Central memory CD4-positive, alpha-beta T cell (primary cell): ENCODE measurements at places on chromosomes 6 and 20.

GRCh38 chr20:8527998-8528723, 396.1 kb downstream of the PLCB1 start:
- DNase-seq, result no peak

DNA sequence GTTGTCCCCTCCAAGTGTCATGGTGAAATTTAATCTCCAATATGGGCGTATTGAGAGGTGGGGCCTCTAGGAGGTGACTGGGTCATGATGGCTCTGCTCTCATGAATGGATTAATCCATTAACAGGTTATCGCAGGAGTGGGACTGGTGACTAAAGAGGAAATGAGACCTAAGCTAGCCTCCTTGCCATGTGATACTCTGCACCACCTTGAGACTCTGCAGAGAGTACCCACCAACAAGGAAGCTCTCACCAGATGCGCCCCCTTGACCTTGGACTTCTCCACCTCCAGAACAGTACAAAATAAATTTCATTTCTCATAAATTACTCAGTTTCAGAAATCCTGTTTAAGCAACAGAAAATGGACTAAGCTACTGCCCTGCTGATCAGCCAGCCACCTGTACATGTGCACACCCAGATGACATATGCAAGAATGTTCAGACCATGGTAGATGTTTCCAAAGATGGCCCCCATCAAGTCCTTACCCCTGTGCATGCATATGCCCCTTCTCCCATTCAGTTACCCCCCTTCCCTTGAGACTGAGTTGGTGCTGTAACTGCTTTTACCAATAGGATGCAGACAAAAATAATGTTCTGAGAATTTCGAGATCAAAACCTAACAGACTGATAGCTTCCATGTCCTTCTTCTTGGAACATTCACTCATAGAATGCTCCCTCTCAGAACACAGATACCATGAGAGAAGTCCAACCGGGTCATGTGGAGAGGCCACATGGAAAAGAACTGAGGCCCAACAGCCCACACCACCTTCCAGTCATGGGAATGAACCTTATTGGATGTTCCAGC, 28.4 kb downstream of the MAP3K5 start:
- no peak for DNase-seq

DNA sequence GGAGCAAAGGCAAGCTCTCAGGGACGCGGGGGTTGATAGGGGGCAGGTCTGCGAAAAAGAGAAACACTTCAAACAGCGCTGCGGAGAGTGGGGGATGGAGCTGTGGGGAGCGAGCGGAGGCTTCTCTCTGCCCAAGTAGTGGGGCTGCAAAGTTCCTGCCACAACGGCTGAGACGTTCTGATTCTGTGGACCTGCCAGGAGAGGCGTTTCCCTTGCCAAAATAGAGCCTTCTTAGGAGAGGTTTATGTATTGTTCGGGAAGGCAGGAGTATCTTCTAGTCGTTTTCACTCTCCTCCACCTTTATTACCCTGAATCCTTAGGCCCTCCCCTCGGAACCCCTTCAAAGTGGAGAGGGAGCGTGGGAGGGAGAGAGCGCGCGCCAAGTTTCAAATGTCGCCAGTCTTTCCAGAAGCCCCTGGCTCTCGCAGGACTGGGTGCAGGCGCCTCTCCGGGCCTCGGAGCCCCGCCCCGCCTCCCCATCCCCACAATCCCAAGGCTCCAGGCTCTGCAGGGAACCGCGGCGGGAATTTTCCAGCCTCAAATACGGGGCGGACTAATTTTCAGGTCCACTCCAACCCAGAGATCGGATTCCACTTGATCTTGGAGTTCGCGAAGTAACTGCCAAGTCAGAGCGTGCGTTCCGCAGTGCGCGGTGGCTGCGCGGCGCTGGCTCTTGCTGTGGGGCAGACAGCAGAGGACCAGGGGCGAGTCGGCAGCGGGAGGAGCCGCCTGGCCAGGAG, 10.0 kb upstream of the POU3F2 start:
- no peak for DNase-seq

GRCh38 chr6:54710456-54710855, 136.1 kb upstream of the FAM83B start:
- no peak for DNase-seq

- DNase-seq, result no peak
Measured at GRCh38 chr20:57399587-57400155, 8.5 kb downstream of the RBM38 start.

- no peak for DNase-seq
Measured at GRCh38 chr20:44448753-44449546, 26.7 kb upstream of the TTPAL start.

DNA sequence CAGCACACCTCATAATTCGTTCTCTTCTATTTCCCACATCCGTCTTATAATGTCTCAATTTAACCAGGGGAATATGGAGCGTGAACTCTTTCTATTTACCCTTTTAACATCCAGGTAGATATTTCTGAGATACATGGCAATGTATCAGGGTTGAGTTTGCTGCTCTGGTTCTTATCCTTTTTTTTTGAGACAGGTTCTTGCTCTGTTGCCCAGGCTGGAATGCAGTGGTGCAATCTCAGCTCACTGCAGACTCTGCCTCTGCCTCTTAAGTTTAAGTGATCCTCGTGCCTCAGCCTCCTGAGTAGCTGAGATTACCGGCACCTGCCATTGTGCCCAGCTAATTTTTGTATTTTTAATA, 36.5 kb downstream of the KLHL31 start:
- DNase-seq, result no peak

- DNase-seq, result no peak
Measured at GRCh38 chr6:24848461-24848860, 49.7 kb upstream of the ARMH2 start.

DNA sequence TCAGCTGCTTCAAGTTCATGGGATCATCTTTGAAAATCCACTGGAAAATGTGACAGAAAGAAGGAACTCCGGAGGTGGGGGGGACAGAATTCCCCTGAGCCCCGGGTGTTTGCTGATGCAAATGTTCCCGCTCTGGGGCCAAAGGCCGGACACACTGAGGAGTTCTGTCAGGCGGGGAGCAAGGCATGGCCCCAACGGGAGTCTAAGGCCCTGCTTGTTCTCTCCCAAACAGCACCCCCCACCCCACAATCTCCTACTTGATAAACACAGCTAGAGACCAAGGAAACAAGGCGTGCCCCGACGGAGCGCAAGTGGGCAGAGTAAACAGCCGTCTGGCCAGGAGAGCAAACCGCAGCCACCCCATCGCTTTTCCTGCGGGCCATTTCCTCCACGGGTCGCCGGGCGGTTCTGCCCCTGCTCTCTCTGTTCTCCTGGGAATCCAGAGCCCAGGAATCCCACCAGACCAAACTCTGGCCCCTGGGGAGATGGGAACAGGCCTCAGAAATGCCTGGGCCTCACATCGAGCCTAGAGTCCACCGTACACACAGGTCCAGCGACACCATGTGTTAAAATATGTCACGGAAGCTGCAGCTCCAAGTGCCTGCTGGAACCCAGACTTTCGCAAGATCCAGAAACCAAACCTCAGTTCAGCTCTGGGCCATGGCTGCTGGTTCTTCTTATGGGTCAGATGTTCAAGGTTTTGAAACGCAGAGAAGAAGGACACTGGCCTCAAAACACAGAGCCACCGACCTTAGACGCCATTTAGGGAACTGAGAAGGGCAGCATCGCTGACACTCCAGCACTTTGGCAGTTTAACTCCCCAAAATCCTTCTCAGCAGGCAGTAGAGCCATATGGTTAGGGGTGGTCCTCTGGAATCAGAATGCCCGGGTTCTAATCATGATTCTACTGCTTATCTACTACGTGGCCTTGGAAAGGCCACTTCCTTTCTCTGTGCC, 104.2 kb downstream of the PREX1 start:
- no peak for DNase-seq

DNA sequence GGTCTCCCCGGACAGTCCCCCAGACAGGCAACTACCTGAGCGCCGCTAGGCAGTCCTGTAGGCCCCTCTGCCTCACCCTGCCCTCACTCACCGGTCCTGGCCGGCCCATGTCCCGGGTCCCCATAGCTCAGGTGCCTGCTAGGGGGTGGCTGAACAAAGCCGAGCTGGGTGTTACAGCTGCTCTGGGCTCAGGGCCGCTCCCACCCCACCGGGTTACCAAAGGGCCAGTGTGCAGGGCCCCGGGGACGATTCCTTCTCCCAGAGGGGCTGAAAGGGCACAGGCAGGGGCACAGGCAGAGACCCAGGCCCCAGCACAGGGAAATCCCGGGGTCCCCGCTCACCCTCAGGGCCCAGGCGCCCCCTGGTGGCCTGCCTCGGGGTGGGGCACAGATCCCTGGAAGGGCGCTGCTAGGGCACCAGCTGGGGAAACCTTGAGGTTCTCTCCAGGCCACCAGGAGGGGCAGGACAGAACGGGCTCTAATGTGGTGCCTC, 118.4 kb downstream of the GRM4 start:
- DNase-seq, result peak; percentile 52

DNA sequence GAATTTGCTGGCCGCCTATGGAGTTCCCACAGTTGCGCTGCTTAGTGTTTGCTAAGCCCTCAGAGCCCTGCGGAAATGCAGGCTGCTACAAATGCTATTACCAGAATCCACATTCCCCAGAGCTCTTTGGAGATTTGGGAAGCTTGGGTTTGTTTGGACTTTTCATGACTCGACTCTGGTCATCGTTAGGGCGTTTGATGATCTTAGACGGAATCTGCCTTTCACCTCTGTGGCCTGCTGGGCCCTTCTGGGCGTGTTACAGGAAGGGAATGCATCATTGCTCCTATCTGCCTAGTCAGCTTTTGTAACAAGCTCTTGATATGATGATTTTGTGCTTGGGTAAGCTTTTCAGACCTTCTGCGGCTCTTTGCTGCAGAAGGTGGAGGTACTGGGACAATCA, 50.8 kb downstream of the EYA2 start:
- DNase-seq, result no peak

DNA sequence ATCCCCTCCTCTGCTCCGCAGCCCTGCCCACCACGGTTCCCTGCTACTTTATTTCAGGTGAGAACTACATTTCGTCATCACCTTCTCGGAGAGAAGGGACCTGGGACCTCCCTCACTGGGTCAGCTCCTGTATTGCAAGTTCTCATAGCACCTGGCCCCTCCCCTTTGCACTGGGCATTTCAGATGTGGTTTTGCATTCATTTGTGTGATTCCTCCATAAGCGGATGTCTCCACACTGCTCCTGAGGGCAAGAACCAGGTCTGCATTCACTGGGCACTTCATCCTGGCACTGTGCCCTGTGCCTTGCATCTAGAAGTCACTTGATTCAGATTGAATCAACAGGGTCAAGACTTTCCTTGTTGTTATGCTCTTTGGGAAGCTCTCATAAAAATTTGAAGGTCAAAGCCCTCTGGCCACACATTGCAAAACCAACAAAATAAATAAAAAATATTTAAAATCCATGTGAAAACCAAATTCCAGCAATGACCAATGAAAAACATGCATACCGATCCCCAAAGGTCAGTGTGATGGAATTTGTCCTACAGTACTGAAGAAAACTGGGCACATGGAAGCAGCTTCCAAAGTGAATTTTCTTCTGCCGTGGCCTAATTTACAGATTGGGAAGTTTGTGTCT, 89.1 kb upstream of the F13A1 start:
- DNase-seq, result no peak

DNA sequence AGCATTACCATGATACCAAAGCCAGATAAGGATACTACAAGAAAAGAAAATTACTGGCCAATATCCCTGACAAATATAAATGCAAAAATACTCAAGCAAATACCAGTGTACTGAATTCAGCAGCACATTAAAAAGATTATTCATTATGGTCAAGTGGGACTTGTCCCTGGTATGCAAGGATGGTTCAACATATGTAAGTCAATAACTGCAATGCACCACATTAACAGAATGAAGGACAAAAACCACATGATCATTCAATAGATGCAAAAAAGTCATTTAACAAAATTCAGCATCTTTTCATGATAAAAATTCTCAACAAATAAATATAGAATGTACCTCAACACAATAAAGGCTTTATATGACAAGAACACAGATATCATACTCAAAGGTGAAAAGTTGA, 9.1 kb upstream of the DEFB125 start:
- no peak for DNase-seq

DNA sequence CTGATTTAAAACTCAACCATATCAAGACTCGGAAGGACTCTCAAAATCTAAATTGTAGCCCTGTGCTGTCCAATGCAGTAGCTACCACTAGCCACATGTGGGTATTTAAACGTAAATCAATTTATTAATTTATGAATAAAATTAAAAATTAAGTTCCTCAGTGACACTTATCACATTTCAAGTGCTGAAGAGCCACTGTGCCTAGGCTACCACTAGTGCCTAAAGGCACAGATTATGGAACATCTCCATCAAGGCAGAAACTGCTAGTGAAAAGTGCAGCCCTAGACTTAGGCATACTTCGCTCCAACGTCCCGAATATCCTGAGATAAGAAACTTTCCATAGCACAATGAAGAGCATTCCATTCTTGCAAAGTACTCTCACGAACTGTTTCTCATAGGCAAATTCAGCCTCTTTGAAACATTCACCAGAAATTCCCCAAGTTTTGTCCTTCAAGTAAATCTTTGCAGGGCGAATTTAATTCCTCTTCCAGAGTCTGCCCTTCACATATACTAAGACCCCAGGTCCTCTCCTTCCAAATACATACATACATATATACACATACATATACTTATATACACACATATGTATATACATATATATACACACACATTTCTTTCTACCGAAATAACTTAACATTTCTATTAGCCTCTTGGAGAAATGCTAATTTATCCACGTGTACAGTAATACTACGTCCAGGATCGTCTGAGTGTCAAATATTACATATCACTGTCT, 1.3 kb downstream of the SUPT3H start:
- no peak for DNase-seq

- DNase-seq, result no peak
Measured at GRCh38 chr6:75368151-75368779, 83.7 kb upstream of the TMEM30A start.

DNA sequence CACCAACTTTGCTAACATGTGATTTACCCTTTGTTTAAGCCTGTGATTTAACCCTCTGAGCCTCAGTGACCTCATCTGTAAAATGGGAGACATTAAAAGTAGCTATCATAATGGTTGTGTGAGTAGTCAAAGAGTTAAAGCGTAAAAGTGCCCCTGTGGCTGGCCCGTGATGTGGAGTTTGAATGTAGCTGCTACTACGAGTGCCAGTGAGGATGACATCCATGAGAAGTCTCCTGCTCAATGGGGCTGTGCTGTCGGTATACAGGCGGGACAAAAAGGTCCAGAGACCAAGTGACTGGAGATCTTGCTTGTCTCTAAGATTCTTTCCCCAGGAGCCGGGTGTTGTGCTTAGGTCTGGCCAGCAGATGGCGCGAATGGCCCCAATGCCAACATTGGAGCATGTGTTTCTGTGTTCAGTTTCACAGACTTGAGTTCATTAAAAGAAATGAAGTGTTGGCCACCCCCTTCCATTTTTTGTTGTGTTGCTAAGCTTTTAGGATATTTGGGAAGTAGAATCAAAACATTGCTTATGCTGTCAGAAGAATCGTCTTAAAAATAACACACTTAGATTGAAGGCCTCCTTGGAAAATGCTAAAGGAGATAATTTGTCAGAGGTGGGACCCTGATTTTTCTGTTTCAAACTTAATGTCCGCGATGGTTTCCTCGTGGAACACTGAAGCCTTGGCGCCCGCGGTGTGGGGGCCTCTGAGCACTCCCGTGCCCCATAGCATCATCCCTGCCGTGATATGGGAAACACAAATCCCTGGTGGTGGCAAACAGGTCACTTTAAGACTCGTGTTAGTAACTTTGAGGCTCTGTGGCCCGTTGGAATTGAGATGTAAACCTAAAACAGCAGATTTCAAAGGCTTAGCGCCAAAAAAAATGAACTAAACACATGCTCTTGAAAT, 9.3 kb upstream of the RBM38 start:
- peak; percentile 79 for DNase-seq

- DNase-seq, result peak; percentile 43
Measured at GRCh38 chr20:63290677-63291472, 2.1 kb upstream of the COL20A1 start.

GRCh38 chr6:132070356-132070755, 119.2 kb upstream of the CCN2 start:
- no peak for DNase-seq
